ENCODE measurements at places on chromosomes 1 and 21. TPM values are rescaled to one million over a fixed set of nuclear protein-coding genes. Genes with fewer than 3 reads are reported as not detected.

- DNase-seq, result peak; percentile 38
These were observed 500.4 kb downstream of the PTPRU start for GRCh38 chr1:29736582-29737188.

- DNase-seq, result no peak
These were observed 2.9 kb upstream of the LRP8 start for GRCh38 chr1:53330819-53331218.

DNA sequence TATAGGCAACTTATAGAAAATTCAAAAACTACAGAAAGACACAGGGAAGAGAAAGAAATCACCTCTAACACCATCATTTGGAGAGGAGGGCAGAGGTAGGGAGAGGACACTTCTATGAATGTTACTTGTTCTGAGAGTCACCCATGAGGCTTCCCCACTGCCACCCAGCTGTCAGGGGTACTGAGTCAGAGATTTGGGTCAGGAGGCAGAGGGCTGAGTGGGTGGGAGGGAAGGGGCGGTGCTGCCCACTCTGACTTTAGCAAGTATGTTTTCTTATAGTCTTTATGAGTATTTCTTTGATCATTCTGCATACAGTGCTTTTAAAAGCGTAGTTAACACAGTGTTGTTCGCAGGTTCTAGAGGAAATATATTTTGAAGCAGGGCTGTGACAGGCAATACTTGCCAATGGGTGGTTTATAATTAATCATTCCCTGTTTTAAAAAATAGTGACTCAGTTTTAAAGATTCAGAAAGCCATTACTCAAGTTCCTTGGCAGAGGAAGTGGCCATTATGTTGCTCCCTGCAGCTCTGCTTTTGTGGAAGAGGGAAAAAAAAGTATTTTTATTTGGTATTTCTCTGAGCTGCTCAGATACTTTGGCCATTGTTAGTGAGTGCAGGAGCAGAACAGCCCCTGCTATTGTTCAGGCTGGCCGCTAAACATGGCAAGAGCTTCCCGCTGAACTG lies 18.3 kb downstream of the IL6R start:
- DNase-seq, result no peak

- no peak for DNase-seq
These were observed 21.0 kb downstream of the SLC27A3 start for GRCh38 chr1:153795934-153796785.

DNA sequence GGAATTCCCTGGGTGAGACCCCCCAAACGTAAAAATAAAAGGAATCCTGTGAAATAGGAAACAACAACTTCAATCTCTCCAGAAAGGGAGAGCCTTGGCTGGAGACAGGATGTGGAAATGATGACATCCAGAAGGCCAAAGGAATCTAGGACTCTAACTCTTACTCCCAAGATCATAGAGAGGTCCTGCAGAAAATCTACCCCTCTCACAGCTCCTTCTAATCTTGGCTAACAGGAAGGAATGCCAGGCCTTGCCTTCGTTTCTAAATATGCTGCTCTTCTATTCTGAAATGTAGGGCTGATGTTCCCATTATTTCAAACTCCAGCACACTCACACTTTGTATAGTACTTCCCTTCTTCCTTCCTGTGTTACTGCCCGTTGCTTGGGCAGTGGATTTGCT lies 40.7 kb downstream of the ARHGEF11 start:
- no peak for DNase-seq

DNA sequence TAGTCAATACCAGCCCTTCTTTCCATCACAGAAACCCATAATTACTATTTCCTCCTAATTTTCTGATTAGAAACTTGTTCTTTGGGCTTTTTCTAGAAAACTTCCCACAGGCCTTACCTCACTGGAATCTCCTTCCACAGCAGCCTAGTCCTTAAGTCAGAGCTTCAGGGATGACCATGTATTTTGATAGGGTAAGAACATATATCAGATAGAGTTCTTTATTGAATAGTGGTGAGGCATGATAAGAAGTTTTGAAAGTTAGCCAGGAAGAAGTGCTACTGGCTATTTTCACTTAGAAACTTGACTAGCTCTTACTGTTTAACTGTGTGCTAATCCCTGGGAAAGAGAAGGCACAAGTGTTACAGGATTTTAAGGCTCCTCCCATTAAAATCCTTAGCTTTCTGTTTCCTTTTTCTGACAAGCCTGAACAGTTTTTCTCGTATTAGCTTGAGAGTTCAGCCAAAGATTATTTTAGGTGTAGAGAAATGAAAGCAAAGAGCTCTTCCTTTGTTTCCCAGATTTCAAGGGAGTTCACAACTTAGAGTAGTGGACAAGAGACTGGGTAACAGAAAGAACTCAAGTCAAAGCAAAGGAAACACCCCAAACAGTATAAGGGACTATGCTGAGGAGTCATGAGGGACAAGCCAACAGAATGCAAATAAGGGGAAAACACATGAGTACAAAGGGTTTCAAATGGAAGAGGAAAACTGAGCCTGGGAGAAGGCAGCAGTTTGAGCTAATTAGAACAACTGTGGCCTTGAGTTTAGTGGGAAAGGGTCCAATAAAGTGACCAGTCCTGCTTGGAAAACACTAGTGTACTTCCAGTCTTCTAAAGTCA lies 37.2 kb upstream of the AIM2 start:
- no peak for DNase-seq

GRCh38 chr1:176110203-176110602 lies 96.9 kb downstream of the COP1 start:
- DNase-seq, result no peak

DNA sequence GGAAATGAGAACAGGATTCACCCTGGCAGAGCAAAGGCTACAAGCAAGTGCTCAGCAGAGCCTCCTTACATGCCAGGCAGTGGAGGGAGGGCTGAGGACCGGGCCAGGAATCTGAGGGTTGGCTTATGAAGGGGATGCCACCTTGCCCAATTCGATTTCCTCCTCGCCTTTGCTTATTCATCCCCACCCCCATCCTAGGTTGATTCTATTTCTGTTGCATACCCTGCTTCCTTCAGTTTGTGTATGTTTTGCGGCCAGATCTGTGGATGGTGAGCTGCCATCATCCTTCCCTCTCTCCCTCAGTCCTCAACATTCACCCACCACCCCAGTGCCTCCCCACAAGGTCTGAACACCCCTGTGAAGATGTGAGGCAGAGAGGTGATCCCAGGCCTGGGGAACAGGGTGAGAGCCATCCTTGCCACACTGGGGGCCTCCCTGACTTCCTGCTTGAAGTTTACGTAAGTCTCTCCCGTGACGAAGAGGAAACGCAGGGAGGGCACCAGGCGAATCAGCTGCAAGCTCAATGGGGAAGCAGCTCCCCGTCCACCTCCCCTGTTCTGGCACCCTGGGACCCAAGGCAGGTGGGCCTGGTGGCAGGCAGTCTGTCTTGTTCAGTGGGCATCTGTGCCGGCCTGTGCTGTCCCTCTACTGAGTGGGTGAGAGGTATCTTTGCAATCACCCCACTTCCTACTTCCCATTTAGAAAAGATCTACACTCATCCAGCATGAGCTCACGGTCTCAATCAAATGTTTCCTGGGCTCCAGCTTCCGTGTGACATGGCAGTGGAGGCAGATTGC lies 50.6 kb upstream of the CNTN2 start:
- no peak for DNase-seq

GRCh38 chr1:96865731-96866685 lies 144.4 kb downstream of the PTBP2 start:
- no peak for DNase-seq

GRCh38 chr1:75745276-75745675 lies 20.8 kb downstream of the ACADM start:
- DNase-seq, result no peak

DNA sequence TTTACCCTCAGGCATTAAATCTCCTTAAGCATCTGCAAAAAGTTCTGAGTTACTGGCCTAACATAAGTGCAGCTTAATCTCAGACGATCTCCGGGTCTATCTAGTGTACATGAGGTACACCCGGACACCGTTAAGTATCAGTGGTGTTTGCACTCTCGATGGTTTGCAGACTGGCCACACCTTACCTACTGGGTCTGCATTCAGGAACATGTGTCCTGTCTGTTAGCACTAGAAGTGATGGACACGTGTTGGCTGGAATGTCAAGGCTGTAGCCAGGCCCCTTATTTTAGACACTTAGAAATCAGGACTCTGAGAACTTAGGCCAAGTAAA lies 783 bp upstream of the AGL start:
- no peak for DNase-seq

DNA sequence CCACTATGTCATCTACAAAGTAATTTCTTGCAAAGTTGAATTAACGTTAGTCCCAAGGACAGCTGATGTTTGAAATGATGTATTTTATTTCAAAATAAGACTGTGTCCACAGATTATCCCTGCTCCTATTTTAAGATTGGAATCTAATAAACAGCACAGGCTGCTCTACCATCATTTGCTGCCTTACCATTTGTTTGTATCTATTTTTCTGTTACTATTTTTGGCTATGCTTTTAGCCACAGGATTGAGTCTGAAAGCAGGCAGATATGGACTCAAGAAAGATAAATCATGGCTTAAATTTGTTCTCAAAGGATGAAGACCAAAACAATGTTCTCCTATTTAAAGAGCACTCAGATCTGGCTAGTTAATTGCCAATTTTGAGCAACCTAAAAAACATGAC lies 105.3 kb downstream of the RGS2 start:
- no peak for DNase-seq

- DNase-seq, result no peak
These were observed 1009.9 kb downstream of the ADGRL2 start for GRCh38 chr1:82810601-82811000.

GRCh38 chr1:2412773-2413494 lies 570 bp upstream of the PEX10 start:
- peak; percentile 66 for DNase-seq

DNA sequence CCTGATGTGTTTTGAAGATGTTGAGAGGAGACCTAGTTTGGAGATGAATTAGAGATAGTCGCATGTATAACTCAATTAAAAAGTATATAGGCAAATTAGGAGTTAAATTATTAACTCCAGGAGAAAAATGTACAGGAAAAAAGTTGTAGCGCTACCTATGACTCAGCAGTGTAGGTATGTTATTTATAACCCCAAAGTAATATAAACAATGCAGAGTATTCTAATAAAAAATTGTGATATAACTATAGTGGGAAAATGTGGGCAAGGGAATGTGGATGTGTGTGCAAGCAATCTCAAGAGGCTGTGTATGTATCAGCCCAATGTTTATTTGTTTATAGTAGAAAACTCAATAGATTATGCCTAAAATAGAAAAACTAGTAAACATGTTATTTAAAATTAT lies 144.5 kb downstream of the BRINP2 start:
- no peak for DNase-seq

DNA sequence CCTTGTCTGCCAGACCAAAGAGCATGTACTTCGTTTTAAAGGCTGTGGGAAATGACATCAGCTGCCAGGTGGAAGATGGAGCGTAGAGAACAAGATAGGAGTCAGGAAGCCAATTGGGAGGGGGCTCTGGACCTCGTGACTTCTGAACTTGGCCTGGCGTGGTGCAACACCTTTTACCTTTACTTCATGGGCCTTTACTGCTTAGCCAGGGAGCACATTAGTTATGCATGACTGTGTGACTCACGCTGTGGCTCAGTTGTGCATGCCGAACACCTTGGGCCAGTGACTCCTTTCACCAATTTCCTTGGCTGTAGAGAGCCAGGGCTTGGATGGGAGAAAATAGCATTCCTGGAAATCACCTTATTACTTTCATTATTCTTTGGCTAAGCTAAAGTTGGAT lies 7.2 kb downstream of the XCL1 start:
- DNase-seq, result peak; percentile 92

DNA sequence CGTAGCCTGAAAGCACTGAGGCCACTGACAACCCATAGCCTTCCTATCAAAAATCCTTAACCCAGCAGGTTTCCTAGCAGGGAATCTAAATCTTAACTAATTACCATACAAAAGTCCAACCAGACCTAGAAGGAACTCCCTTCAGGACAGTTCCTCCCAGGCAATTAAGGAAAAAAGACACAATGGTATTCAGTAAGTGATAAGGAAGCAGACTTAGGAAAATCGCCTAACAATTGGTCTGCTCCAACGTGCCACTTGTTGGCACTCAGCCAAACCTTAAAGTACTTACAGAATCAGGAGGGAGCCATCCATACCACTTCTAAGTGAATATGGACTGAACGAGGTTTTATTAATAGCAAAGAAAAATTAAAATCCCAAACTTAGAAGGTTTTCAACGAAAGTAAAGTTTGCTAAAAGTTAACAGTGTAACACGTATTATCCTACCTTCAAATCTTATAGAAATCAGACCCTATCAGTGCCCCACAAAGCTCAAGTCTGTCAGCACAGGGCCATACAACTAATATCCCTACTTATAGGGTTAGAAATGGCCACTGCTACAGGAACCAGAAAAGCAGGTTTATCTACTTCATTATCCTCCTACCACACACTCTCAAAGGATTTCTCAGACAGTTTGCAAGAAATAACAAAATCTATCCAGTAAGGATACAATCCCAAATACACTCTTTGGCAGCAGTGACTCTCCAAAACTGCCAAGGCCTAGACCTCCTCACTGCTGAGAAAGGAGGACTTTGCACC lies 29.0 kb downstream of the SPATA6 start:
- DNase-seq, result no peak

DNA sequence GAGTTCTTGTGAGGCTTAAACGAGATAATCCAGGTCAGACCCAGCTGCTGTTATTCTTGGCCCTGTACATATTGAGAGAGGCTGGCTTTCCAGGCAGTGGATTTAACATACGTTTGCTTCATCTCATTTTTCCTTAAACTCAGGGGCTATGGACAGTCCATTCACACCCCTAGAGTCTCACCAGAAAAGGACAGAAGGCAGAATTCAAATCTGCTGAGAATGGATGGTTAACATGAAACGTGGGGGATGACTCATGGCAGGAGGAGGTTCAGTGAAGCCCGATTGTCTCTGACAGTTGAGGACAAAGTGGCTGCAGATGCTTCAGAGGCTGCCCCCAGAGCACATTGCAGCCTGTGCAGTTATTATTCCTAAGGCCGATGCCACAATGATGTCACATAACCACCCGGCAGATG lies 39.5 kb downstream of the TGFB2 start:
- DNase-seq, result peak; percentile 52

DNA sequence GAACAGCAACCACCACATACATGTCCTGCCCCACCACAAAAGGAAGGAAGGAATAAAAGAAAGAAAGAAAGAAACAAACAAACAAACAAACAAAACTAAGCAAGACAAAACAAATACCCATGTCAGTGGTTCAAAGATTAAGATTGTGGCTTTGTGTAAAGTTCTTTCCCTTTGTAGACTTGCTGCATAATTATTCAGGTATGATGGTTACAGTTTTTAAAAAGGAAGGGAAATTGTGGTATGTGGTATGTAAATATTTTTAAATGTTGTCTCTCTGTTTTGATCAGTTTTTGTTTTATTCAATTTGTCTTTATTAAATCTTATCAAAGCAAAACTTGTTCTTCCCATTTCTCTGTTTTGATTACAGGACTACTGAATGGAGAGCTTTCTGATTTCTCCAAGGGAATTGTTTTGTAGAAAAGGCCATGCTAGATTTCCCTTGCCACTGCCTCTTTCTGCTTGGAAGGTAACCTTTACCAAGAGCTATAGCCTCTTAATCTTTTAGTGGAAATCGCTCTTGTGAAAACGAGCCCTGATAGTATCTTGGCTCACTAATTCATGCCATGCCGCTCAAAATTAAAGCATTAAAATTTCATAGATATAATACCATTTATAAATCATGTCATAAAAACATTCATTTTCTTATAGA lies 290.3 kb upstream of the ST6GALNAC5 start:
- DNase-seq, result no peak

The PKP1 gene
- total RNA-seq, result not detected

The SLC25A34 gene
- total RNA-seq, result 0.07 TPM

The CELA3B gene
- not detected for total RNA-seq

The RXFP4 gene
- total RNA-seq, result not detected

The COPA gene
- total RNA-seq, result 84.9 TPM

The CD53 gene
- not detected for total RNA-seq

The TMEM82 gene
- not detected for total RNA-seq

The CFHR3 gene
- total RNA-seq, result not detected

The LMNA gene
- 715 TPM for total RNA-seq

The TPTE gene
- total RNA-seq, result not detected

The OPTC gene
- not detected for total RNA-seq

The GJC2 gene
- not detected for total RNA-seq
